ENCODE measurements at places on chromosomes 11 and 22. TPM values are rescaled to one million over a fixed set of nuclear protein-coding genes. Genes with fewer than 3 reads are reported as not detected.

DNA sequence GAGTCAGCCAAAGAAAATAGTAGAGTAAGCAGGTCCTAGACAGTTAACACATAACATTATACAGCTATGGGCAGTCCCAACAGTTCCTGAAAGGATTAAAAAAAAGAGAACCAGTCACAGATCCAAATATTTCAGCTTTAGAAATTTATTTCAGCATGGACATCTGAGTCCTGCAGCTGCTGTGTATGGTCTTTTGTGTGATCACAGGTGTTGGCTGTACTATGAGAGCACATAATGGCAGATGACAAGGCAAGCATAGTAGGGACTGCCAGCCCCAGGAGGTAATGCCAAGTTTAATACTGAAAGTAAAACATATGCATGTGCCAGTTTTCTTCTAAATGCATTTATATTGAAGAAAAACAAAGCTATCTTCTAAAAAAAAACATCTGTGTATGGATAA, 158.1 kb downstream of the GRIA4 start:
- DNase-seq, result no peak

DNA sequence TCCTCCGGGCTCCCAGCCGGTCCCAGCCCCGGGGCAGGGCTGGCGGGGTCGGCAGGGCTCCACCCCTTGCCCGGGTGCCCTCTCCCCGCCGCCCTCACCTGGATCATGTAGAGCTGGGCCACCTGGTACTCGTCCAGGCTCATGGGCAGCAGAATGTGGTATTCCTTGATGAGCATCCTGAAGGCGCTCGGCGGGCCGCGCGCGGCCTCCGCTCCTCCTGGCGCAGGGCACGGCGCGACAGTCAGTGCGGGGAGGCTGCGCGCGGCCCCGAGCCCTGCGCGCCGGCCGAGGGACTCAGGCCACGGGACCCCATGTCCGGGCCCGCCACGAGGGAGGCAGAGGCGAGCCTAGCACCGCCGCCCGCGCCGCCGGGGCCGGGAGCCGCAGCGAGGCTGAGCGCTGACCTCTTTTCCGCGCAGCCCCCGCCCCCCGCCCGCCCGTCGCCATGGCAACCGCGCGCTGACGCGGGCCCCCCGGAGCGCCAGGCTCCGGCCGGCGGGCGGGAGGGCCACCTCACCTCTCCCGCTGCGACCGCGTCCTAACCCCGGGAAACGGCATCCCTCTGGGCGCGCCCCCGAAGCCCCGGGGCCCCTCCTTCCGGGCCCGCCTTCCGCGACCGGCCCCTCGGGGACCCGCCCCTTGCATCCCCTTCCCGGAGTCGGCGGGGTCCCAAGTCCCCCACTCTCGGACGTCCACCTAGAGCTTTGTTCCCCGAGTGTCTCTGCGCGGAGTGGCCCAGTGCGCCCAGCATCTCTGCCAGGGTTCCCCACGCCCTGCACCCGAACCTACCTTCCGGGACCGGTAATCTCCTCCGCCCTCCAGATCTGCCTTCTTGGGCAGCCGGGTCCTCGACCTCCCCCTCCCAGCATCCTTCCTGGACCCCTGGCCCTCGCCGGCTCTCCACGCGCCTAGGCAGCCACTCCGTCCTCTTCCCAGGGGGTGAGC, 886 bp downstream of the PITPNM1 start:
- peak; percentile 8 for DNase-seq

GRCh38 chr22:25698461-25698860, 43.5 kb upstream of the MYO18B start:
- no peak for DNase-seq

DNA sequence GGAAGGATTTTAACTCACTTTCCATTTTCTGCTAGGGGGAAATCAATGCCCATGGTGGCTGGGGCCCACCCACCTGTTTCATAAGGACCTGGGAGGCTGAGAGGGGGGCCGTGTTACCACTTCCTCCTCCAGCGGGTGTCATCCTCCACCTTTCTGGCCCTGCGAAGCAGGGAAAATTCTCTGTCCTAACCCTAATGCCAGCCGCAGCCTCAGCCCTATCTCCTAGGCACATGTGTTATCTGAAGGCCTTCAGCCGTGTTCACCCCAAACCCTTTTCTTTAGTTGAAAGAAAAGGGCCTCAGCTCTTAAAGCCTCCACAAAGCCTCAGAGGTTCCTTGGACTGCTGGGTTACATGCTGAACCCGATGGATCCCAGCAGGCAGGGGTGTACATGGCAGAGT, 55.4 kb upstream of the NECTIN1 start:
- no peak for DNase-seq

- peak; percentile 8 for DNase-seq
Measured at GRCh38 chr11:45078236-45079074, 68.0 kb upstream of the PRDM11 start.

DNA sequence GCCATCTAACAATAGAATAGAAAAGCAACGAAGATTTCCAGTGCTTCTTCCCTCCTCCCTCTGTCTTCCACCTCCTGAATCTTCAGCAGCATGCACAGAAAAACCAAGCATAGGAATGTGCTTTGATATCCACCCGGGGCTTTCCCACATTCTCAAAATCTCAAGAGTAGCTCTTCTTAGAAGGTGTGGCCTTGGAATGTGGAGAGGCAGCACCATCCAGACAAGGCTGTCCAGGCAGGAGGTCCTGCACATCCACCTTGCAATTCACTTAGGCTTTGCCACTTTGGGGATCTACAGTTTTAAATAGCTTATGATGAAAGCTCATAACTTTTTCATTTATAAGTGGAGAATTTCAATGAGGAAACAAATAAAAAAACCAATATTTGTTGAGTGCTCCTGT, 72.9 kb downstream of the KIRREL3 start:
- no peak for DNase-seq

DNA sequence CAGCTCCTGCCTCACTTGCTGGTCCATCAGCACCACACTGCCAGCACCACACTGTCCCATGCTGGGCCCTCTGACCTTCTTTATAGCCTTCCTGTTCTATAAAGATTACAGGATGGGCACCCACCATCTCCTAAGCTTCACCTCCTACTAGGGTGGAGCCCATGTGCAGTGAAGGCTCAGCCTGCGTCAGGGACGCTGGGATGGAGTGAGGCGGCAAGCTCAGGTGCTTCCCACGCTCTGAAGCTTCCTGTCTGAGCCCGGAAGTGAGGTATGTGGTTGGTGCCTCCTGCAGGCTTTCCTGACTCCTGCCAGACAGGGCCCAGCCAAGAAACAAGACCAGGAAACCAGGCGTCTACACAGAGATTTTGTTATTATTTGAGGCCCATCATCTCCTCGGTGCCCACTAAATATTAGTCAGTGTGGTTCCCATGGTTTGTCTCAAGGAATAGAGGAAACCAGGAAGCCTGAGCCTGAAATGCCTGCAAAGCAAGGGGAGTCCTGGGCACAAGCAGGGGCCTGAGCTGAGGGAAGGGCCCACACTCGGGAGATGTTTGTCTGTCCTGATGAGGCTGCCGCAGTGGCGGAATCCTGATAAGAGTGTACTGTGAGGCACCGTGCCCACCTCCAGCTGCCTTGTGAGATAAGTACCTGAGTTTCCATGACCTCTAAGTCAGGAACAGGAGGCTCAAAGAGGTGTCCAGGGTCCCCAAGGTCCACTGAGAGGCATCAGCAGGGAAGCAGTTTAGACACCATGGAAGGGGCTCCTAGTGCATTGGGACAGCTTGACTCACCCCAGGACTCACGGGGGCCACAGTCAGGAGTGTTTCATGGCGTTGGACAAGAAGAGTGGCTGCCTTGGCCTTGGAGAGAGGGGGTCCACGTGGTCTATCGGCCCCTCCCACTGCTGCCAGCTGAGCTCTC, 22.0 kb downstream of the RSPH14 start:
- no peak for DNase-seq

DNA sequence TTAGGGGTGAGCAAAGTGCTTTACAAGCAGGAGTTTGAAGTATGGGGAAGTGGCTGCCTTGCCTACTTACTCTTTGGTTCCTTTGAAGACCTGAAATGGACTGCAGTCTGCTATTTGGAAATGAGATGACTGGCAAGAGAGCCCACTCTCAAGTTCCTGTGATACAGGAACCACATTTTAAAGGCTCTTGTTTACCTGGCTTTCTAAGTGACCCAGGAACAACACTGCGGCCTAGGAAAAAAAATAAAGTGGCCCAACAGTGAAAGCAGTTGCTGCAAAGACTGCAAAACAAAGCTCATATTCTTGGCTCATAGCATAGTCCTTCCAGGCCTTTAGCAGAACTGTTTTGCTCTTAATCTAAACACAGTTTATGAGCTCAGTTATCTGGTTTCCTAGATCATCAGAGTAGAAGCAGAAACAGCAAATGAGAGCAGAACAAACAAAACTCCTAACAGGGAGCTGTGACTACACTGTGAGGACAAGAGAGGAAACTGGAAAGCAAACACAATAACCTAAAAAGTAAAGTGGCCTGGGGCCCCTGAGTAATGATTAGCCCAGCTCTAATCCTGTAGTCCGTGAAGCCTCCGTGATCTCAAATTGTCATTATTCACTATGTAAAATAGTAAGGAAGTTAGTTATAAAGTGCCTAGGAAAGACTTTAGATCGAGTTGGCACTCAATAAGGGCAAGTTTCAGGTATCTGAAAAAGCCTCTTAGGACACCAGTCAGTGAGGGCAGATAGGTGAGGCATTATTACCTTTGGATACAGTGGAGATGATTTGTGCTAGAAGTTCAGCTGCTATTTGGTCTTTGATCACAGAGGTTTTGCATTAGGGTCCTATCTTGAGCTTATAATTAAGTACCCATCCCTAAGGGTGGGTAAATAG, 11.5 kb downstream of the CCDC117 start:
- DNase-seq, result no peak

- peak; percentile 69 for DNase-seq
Measured at GRCh38 chr11:110435780-110436717, 6.3 kb downstream of the FDX1 start.

DNA sequence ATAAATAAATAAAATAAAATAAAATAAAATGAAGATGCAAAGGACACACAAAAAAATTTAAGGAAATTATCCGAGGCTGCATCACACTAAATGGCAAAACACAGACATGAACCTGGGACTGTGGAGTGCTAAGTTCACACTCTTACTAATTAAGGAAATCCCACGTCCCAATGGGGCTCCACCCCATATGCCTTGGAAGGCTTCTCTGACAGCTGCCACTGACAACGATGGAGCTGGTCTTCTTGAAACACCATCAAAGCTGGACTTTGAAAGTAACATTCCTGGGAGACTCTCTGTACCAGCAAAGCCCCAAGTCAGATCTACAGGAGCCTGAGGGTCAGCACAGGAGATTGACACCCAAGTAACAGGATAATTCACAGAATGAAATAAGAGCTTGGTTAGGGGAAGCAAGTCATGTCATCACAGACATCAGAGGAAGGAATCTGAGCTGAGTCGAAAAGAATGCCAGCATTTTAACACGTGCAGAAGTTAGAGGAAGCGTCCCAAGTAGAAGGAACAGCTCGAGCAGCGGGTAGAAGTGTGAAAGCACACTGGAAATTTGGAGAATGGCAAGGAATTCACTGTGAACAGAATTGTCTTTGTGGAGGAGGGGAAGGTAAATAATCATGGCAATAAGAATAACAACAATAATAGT, 13.8 kb downstream of the TPST2 start:
- DNase-seq, result no peak

- no peak for DNase-seq
Measured at GRCh38 chr11:108838102-108838791, 173.4 kb downstream of the DDX10 start.

DNA sequence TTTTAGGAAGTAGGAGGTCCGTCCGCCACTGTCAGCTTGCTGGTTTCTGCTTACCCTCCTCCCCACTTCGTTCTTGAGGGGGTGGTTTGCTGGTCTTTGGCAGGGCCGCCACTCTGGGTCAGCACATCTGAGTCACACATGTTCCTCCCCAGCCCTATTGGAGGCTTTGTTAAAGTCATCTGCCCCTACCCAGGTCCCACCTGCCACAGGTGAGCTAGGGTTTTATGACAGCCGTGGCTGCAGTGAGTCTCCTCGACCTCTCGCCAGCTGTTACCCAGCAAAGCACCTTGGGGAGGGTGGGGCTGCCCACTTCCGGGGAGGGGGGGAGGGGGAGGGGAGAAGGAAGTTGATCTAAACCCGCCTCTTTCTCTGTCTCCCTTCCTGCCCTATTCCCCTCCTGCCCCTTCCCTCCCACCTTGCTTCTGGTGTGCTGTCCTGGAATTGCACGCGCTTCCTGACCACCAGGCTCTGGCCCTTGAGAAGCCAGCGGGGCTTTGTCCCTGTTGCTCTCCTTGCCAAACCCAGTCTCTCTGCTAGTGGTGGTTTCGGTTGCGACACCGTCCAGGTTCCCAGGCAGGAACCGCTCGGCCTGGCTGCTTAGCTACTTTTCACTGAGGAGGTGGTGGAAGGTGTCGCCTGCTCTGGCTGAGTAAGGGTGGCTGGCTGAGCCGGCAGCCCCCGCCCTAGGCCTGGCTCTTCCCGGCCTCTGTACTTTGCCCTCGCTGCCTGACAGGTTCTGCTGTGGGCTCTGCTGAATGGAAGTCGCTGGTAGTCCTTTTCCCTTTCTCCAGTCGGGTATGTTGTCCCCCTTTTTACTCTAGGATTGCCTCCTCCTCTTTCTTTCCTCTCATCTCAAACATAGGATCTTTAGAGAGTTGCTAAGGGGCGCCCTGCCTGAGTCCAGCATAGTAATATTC, 28.5 kb downstream of the RCOR2 start:
- DNase-seq, result peak; percentile 8

- no peak for DNase-seq
Measured at GRCh38 chr11:125959931-125960330, 14.1 kb downstream of the VSIG10L2 start.

DNA sequence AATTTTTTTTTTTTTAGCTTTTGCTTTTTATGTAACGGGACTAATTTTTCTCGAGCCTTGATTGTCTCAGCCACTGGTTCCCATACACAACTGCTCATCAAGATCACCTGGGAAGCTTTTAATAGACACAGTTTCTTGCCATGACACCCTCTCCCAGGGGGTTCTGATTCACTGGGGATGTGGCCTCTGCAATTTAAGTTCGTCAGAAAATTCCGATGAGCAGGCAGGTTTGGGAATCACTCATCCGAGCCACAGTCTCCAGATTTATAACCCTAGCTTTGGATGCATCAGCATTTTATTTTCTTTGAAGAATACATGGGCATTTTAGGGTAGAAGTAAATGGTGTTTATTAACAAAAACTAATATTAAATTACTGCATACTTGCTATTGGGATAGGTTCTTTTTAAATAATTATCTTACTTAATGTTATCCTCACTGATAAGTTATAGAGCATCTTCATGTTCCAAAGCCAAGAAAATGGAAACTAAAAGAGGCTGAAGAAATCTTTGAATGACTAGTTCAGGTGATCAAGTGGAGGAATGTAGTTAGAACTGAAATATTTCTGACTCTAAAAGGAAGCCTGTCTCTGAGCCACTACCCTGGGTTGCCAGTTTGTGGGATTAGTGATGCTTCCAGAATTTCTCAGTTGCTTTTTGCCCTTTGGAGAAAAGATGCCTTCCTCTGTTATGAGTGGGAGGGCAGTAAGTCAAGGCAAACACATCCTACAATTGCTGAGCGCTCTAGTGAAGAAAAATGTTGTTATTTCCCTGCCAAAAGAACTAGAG, 319.0 kb downstream of the DDX10 start:
- DNase-seq, result peak; percentile 61

DNA sequence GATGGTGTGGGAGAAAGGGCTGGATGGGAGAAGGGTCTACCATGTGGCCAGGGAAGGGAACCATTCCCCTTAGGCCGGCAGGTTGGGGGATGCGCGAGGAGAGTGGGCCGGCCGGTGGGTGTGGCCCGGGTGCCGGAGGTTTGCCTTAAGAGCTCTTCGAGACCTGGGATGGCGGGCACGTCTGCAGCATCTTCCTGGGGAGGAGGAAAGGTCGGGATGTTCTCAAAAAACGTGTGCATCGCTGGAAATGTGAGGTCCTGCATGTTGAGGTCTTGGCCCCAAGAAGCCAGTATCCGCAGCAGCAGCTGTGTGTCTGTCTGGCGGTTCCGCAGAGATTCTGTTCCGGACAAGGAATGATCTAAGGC, 1.4 kb downstream of the NAV2 start:
- no peak for DNase-seq

The SPCS2 gene
- total RNA-seq, result 23.9 TPM

The PRG3 gene
- not detected for total RNA-seq

The FAM181B gene
- total RNA-seq, result not detected
